T-helper 22 cell (primary cell): ENCODE measurements at places on chromosomes 2 and 18.

GRCh38 chr18:33844232-33844631, 266.2 kb downstream of the ASXL3 start:
- DNase-seq = no peak

DNA sequence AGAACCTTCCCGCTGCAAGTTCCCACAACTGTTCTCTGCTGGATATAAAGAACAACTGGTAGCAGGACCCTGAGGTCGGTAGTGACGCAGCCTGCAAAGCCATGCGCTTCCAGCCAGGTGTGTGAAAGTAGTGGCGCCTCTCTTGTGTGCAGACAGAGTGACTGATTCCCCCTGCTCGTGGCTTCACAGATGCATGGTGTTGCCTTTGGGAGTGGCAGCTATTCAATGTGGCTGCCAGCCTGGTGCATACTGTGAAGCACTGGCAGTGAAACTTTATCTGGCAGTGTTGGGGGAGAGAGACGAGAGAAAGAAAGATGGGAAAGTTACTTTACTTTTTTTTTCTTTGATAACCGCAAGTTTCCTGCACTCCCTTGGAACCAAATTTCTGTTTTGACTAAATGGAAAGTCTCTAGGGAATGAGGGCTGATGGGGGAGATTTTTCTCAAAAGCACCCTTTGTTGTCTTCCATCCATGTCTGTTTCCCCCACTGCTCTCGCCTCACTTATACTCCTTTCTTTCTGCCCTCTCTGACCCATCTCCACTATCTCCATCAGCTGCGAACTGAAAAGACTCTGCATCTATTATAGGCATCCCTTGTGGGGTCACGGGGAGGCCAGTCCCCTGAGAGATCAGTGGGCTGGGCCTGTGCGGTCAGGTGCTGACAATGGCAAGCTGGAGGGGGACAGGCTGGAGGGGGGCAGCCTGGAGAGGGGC, 90.0 kb upstream of the TNP1 start:
- DNase-seq = no peak

DNA sequence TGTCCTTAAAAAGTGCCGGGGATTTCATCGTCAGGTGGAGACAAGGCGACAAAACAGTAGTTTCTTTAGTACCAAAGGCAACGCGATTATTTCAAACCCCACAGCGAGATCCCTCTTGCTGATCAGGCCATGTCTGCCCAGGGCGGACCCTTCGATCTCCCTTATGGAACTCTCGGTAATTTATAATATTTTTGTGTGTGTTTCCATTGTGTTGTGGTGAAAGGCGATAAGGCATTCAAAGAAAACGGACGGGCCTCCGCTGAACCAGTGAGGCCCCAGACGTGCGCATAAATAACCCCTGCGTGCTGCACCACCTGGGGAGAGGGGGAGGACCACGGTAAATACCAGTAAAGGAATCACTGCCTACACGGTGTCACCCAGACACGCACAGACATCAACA, 1.4 kb upstream of the GAD1 start:
- no peak for DNase-seq

DNA sequence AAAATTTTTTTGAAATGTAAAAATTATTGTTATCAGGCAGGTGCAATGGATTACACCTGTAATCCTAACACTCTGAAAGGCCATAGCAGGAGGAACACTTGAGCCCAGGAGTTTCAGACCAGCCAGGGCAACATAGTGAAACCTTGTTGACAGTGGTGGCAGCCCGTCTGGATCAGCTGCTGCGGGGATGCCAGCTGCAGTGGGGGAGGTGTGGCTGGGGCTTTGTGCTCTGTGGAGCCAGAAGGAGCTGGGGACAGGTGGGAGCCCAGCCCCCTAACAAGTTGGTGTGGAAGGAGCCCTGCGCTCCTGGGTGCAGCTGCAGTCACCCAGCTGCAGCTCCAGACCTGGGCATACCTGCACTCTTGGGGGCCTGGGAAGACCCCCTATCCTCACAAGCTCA, 182.4 kb upstream of the MC4R start:
- DNase-seq = no peak

- DNase-seq = no peak
Observed at GRCh38 chr2:59734743-59735142, 818.7 kb downstream of the BCL11A start.

- no peak for DNase-seq
Observed at GRCh38 chr2:7567646-7568045, 650.4 kb downstream of the RNF144A start.

DNA sequence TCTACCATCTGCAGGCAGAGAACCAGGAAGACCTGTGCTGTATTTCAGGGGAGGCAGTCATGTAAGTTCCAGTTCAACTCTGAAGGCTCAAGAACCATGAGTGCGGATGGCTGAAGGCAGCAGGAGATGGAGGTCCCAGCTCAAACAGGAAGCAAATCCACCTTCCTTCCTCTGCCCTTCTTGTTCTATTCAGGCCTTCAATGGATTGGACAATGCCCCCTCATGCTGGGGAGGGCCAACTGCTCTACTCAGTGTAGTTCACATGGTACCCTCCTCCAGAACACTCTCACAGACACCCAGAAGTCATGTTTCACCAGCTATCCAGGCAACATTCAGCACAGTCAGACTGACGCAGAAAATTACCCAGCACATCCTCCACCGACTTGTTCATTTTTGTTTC, 39.1 kb upstream of the RAB31 start:
- no peak for DNase-seq

- no peak for DNase-seq
Observed at GRCh38 chr2:18403921-18404522, 156.4 kb downstream of the RDH14 start.
